ENCODE measurements at places on chromosomes 2 and 18.

DNA sequence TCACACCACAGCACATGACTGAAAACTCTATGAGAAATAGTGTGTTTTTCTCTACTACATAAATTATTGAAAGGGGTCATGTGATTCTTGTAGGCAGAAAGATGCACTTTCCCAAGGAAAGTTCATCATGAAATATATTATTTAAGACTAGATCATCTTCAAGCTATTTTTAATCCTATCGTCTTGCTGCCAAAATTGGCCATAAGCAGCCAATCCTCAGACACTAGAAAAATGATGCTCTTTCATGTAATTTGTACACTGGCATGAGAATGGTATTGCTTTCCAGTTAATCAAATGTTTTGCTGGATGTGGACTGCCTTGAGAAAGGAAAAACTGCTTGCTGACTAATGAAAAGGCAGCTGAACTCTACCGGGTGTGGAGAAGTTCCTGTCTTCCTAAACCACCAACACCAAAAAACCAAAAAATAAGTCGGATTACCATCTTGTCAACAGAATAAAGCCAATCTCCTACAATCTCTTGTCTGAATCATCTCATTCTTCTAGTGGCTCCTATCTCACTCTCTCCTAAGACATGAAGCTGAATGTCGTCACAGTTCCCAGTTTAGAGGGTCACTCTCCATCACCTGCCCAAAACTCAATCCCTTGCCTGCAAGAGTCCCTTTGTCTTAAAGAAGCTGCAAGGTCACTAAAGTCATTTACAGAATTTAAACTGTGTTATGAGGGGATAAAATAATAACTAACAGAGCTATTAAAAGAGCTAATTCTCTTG is 5.3 kb downstream of the BCL2 start:
- DNase-seq: no peak

GRCh38 chr2:7440977-7441376 is 523.8 kb downstream of the RNF144A start:
- DNase-seq: no peak

DNA sequence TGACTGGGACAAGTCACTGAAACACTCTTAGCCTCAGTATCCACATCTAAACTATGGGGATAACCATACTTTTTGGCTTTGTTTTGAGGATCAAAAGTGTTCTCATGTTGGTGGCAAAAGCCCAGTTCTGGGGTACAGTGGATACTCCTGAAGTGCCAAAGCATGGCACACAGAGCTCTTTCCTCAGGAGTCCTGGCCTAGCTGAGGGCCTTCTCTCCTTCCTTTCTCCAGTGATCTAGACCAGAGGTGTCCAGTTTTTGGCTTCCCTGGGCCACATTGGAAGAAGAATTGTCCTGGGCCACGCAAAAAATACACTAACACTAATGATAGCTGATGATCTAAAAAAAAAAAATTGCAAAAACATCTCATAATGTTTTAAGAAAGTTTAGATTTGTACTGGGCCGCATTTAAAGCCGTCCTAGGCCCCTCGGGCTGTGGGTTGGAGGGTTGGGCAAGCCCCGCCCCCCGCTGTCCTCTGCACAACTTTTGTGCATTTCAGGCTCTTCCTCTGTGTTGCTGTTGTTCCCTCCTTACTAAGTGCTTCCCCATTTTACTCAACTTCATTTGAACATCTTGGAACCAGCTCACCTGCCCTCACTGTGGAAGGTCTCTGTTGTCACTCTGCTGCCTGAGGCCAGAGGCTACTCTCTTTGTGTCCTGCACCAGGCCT is 337.0 kb downstream of the CYRIA start:
- DNase-seq: no peak

DNA sequence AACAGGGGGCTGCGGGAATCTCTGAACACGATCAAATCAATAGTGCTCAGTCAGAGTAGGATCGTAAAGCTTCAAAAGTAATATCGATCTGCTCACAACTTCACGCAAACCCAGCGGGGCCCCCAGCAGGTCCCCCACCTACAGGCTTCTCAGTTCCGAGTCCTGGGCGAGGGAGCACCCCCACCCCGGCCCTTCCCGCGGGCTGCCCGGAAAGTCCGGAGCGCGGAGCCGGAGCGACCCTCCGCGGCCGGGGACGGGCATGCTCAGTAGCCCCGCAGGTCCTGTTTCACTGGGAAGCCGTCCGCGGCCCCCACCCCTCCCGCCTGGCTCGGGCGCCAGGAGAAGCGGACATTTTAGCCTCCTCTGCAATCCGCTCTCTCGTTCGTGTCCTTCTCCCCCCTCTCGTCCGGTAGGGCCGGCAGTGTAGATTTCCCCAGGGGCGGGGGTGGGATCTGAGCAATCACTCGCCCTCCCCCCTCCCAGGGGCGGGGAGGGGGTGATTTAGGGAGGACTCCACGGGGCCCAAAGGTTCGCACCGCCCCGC is 3.3 kb upstream of the SPRED2 start:
- DNase-seq: peak; percentile 73

- DNase-seq: no peak
Measured at GRCh38 chr2:47359375-47359868, 43.5 kb upstream of the MSH2 start.

GRCh38 chr18:3664563-3665178 is 214.7 kb downstream of the TGIF1 start:
- no peak for DNase-seq

GRCh38 chr2:145484448-145485097 is 964.7 kb upstream of the ZEB2 start:
- DNase-seq: no peak

DNA sequence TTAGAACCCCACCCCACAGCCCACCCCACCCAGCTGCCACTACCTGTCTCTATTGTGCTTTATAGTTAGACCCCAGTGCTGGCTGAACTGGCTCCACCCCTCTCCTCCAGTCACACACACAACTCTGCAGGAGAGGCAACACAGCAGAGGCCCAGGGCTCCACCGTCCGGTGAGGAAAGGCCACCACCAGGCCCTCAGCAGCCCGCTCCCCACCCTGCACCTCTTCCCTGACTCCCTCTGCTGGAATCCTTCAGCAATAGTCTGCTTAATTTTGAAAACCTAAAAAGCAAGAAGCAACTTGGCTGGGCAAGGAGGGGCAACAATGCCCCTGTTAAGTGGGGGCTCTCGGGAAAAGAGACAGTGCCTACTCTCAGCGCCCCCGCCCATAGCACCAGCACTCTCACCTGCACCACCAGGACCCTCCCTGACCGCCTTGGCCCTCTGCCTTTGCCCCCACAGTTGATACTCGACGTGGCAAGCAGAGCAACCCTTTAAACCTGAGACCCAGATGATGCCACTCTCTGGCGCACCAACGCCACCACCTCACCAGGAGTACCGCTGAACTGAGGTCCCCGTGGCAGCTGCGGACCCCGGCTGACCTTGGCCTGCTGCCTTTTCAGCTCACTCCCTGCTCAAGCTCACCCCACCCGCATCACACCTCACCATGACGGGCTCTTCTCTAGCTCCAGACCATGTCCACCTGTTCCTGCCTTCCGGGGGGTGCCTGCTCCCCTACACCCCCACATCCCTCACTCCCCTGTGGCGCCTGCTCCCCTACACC is 45.7 kb downstream of the NDUFA10 start:
- DNase-seq: peak; percentile 56

DNA sequence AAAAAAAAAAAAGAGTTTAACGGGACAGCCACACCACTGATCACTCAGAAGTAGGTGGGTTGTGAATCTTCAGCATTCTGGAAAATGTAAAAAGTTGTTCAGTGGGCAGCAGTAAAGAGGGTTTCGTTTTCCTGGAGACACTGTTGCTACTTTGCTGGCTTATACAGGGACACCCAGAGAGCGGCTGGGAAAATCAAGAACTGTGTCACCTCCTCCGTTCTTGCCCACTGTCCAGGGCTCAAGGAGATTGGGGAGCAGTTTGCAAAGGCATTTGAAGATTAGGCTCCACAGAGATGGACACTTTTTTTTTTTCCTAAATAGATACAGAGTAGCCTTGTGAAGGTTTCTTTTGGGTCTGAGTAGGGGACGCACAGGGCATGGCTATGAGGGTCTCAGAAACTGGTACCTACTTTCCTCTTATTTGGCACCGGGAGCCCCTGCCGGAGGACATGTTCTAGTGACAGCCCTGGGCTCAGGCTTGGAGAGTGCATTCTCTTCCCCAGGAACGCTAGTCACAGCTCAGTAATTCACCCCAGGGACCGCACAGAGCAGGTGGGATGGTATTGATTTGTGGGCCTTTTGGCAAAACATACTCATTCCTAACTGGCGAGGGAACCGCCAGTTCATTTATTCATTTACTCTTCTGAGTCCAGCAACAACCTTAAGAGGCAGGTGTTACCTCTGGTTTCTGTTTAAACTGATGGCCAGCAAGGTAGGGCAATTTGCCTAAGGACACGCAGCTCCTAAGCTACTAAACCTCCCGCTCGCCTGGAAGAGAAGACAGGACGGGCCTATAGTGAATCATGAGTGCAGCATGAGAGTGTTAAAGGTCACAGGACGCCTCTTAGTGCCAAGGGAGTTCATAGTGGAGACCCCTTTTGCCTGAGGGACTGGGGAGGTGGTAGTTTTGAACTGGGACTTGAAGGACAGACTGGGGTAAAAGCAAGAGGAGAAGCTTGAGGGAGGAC is 53.1 kb downstream of the HPCAL1 start:
- DNase-seq: no peak

DNA sequence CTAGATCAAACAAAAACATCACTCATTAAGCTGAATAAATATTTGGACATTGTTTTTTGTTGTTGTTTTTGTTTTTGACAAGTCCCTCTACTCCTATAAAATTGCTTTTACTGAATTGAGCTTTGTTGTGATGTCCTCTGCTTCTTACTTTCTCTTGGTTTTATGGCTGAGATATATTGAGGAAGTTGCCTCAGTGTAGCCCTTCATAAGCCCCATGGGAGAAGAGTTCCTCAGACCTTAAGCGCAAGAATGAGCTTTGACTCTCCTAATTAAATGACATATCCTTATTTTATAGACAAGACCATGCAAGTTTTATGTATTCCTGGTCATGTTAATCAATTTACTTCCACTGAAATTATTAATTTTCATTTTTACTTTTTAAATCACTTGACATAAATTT is 54.9 kb downstream of the CERKL start:
- no peak for DNase-seq

DNA sequence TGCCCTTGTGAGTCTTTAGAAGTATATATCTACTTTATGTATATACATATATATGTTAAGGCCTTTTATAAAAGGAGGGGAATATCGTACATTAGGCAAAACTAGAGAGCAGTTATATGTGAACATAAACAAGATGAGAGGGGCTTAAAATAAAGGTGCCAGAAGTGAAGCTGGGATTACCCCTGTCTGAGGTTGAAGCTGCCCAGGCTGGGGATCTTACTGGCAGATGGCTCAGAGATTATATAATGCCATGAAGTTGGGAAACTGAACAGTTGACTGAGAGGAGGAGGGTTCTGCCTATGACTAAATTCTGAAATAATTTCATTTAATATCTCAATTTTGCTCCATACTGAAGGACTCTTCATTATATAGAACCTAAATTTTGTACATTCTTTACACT is 6.0 kb downstream of the PNO1 start:
- DNase-seq: no peak

GRCh38 chr2:20471902-20472559 is 25.2 kb downstream of the RHOB start:
- DNase-seq: no peak

GRCh38 chr18:77061946-77062517 is 70.6 kb downstream of the MBP start:
- DNase-seq: no peak

GRCh38 chr2:121382744-121383143 is 97.7 kb upstream of the TFCP2L1 start:
- DNase-seq: no peak

DNA sequence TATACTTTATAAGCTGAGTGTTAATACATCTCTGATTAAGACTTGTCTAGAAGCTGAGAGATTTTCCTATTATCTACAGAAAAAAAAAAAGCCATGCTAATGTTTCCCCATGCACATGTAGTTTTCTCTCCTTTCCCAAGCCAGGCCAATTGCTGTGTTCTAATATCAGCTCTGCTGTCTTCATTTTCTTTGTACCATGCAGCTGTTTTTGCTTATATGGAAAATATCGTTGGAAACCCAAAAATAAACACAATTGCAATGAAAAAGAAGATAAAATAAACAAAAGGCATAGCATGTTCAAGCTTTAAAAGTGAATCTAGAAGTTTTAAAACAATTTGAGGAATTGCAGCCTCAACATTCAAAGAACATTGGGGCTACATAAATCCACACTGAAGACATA is 817.4 kb upstream of the ACVR2A start:
- DNase-seq: no peak

- no peak for DNase-seq
Measured at GRCh38 chr2:100527440-100528015, 35.3 kb upstream of the PDCL3 start.

DNA sequence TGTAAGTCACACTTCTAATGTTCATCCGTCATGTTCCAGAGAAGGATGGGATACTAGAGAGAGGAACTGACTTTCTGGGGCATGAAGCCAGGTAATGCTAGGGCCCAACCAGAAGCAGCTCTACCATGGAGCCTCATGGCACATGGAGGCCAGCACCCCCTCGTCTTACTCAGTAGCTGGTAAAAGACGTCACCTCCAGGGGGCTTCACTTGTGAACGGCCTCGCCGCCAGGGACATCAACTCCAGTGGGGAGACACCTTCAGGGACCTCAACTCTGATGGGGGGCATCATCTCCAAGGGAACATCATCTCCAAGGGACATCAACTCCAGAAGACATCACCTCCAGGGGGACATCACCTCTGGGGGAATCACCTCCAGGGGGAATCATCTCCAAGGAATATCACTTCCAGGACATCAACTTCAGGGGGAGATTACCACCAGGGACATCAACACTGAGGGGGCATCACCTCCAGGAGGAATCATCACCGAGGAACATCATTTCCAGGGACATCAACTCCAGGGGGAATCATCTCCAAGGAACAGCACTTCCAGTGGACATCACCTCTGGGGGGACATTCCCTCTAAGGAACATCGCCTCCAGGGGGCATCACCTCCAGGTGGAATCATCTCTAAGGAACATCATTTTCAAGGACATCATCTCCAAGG is 168.4 kb downstream of the NDUFA10 start:
- DNase-seq: no peak

- no peak for DNase-seq
Measured at GRCh38 chr2:108825254-108825653, 38.7 kb downstream of the CCDC138 start.

GRCh38 chr18:48217258-48218250 is 191.6 kb downstream of the ZBTB7C start:
- DNase-seq: no peak

- no peak for DNase-seq
Measured at GRCh38 chr2:46645681-46646162, 166.4 kb downstream of the TMEM247 start.

GRCh38 chr2:1593371-1594122 is 150.8 kb downstream of the PXDN start:
- peak; percentile 86 for DNase-seq

DNA sequence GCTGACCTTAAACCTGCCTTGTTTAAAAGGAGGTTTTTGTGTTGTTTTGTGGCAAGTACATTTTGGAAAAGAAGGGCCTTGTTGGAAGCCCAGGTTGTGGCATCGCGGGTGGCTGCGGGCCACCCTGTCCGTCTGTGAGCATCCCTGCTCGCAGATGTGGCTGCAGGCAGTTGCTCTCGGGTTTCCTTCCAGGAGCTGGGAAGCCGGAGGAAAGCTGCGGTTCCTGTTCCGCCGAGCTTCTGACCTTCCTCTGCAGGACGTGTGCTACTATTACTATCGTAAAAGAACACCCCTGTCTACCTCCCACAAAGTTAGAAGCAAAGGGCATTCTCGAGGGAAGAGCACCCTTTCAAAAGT is 766 bp downstream of the MFF start:
- DNase-seq: peak; percentile 45

All from SK-N-DZ (cell line).